ENCODE measurements at places on chromosomes 5 and 9.

- no peak for DNase-seq
These were observed 96.8 kb upstream of the GNA14 start for GRCh38 chr9:77744841-77745430.

GRCh38 chr5:155136216-155136850 lies 122.8 kb downstream of the KIF4B start:
- DNase-seq: no peak

DNA sequence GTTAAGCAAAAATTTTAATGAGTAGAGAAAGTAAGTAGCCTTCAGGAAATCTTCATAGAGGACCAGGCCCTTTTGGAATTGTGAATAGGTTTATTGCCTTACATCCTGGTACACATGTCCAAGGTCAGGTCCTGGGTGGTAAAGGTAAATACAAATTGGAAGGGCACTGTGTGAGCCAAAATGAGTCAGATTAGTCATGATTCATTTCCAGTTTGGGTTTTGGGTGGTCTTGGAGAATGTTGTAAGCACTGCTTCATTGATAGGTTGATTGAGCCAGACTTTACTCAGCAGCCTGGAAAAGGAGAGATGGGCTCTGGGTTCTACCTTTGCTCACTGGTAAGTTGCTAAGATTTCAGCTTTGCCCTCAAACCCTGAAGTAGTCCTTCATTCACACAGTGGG lies 82.5 kb upstream of the ZNF169 start:
- no peak for DNase-seq

- no peak for DNase-seq
These were observed 309.8 kb downstream of the TAF11L14 start for GRCh38 chr5:17944046-17944445.

DNA sequence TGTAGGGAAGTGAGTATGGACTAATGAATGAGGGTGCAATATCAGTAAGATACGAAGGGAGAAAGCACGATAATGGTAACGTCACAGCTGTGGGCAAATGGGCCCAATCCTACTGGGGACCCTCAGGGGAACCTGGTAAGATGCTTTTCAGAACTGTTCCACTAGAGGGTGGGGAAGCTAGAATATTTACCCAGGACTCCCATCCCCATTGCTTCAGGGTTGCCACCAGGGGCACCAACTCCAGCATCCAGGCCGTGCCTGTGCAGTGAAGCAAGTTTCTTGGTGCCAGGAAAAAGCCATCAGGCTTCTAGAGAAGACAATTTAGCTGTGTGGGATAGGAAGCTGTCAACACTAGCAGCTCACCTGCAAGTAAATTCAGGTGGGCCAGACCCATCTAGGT lies 409.3 kb downstream of the AGTPBP1 start:
- DNase-seq: no peak
